ENCODE measurements at places on chromosomes 5 and 9.

GRCh38 chr9:98118640-98119601 lies at the start of gene TRIM14:
TRIM14 (minus strand) TSS chr9:98119222; CDS start chr9:98119188, 34 bp downstream.
- DNase-seq = peak; percentile 84

DNA sequence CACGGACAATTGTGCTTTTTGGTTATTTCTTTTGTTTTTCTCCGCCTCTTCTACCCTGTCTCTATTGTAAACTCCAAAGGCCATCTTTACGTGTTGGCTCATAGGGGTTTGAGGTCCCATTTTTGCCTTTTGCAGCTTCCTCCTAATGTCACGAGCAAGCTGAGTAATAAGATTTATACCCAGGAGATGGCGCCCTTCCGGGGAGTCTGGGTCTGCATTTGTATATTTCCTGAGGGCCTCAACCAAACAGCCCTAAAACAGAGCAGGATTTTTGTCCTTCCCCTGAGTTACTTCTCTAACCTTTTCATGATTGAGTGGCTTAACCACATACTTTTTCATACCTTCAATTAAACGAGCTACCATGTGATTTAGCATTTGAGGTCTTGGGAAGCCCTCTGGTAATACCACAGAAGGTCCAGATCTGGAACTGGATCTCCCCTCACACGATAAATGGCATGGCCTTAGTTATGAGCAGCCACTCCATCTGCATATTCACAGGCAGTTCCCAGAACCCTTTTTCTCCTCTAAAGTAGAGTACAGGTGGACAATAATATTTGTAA lies 11.2 kb upstream of the CFAP95 start:
- DNase-seq = no peak

DNA sequence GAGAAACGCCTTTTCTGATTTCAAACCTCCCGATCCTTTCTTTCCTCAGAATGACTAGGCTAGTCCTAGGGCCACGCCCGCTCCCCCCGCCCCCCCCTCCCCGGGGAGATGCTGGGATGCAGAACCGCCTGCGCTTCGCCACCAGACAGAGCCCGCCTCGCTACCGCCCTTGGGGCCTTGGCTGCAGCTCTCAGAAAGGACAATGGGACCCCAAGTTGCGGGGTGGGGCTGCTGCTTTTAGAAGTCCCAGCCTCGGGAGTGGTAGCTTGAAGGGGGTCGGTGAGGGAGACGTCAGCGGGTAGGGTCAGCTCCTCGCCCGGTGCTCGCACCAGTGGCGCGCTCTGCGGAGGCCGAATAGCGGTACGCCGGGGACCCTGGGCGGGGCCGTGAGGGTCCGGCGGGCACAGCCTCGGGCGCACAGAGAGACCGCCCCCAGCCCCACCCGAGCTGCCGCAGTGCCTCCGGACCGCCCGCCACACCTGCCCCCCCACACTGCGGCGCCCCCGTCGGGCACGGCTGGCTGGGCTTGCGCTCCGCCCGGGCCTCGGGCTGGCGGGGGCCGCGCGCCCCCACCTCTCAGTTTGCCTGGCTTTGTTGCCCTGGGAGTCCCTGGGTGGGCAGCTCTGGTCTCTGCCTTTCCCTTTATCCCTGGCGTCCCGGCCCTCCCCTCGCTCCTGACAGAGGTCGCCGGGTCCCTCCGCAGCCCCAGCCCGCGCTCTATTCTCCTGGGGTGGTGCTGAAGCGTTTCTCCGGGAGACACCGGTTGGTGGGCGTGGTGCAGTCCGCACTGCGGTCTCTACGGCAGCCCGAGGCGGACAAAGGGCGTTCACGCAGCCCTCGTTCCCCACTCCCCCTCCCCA lies 1.2 kb downstream of the MAP1B start:
- DNase-seq = peak; percentile 62

DNA sequence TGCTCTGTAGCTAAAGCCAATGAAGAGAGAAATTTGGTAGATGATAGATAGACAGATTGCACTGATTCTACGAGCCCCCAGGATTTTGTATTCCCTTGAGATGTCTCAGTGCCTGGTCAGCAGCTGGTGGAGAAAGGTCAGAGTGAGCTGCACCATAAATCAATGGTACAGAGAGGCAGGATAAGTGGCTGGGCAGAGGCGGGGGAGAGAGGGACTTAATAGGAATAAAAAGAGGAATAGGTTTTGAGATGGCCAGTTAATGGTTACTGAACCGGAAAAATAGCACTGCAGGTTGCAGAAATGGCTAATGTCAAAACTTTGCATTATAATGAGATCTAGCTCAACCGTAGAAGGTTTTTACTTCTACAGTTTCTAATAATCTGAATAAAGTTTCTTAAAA lies 47.9 kb upstream of the SLC12A2 start:
- peak; percentile 91 for DNase-seq

DNA sequence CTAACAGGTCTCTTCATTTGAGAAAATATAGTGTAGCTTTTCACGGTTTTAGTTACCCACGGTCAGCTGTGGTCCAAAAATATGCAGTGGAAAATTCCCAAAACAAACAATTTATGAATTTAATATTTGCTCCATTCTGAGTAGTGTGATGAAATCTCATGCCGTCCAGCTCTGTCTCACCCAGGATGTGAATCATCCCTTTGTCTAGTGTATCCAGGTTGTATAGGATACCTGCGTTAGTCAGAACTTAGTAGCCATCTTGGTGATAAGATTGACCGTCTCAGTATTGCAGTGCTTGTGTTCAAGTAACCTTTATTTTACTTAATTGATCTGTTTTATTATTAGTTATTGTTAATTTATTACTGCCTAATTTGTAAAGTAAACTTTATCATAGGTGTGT lies 41.1 kb downstream of the NDUFS4 start:
- DNase-seq = no peak

GRCh38 chr5:96159043-96159442 lies 197.4 kb upstream of the ELL2 start:
- no peak for DNase-seq

GRCh38 chr5:174583071-174583470 lies 141.3 kb upstream of the MSX2 start:
- DNase-seq = no peak

DNA sequence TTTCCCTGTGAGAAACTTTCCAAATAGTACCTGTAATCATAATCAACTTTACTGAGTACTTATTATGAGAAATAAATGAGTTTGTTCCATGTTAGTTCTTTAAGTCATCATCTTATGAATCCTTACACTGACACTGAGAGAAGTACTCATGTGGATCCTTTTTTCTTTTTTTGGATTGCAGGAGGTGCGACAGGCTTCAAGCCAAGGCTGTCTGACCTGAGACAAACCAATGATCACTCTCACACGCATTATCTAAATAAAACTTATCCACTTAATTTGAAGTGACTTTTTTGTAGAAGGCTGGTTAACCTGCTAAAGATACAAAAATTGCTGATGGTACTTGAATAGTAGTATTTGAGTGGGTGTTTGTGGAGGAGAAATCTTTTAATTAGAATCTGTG lies 39.5 kb downstream of the JAKMIP2 start:
- no peak for DNase-seq

DNA sequence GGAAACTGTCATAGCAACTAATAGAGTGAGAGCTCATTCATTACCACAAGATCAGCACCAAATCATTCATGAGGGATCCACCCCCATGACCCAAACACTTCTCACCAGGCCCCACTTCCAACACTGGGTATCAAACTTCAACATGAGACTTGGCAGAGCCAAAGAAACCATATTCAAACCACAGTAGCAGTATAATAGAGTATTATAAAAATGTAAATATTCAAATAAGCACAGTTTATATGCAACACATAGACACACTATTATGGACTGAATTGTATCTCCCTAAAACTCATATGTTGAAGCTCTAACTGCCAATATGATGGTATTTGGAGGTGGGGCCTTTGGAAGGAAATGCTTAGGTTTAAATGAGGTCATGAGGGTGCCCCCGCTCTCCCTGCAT lies 240.5 kb downstream of the CWC27 start:
- DNase-seq = no peak

DNA sequence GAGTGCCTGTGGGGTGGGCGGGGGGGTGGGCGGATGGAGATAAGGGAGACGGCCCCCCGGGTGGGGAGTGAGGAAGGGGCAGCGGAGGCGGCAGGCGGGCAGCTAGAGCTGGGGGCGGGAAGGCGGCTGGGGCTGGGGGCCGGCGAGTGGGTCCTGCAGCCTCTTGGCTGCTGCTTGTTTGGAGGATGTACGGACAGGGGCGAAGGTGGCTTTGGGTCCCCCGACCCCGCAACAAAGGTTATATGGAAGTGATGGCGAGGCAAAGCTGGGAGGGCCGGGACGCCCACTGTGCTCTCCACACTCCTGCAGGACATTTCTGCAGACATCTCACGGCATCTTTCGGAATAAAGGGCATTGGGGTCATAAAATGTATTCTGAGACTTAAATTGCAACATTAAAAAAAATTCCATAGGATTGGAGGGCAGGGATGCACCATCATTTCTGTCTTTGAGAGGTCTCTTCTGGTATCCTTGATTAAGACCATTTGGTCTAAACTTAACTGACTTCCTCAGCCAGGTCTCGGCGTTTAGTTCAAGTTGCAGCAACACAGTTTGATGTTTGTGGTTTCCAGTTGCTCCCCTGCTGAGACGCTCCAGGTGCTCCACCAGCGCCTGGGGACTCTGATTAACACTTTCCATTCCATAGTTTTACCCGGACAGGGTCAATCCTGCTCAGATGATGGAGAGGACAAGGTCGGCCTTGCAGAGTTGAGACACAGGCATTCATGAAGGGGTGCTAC lies 101.6 kb upstream of the SSBP2 start:
- DNase-seq = peak; percentile 54
